ENCODE measurements at places on chromosomes 3 and 15.

GRCh38 chr15:56890038-56890437, 28.4 kb upstream of the TCF12 start:
- peaks cover 18% of the 10 kb centered on the region for H3K4me1 ChIP-seq
- H3K27me3 ChIP-seq = no peaks in the 10 kb centered on the region
- no peaks in the 10 kb centered on the region for H3K36me3 ChIP-seq

GRCh38 chr3:149717391-149718056, 34.8 kb downstream of the COMMD2 start:
- H3K4me3 ChIP-seq = no peak overlapping the region
- no peaks in the 10 kb centered on the region for H3K4me1 ChIP-seq
- H3K27ac ChIP-seq = no peak overlapping the region
- H3K27me3 ChIP-seq = peaks cover 2% of the 10 kb centered on the region
- peak; percentile 32 for DNase-seq
- peaks cover 6% of the 10 kb centered on the region for H3K36me3 ChIP-seq

GRCh38 chr3:175735866-175736265, 876.7 kb downstream of the NAALADL2 start:
- H3K4me3 ChIP-seq = no peak overlapping the region
- no peak overlapping the region for H3K27ac ChIP-seq
- no peaks in the 10 kb centered on the region for H3K4me1 ChIP-seq

DNA sequence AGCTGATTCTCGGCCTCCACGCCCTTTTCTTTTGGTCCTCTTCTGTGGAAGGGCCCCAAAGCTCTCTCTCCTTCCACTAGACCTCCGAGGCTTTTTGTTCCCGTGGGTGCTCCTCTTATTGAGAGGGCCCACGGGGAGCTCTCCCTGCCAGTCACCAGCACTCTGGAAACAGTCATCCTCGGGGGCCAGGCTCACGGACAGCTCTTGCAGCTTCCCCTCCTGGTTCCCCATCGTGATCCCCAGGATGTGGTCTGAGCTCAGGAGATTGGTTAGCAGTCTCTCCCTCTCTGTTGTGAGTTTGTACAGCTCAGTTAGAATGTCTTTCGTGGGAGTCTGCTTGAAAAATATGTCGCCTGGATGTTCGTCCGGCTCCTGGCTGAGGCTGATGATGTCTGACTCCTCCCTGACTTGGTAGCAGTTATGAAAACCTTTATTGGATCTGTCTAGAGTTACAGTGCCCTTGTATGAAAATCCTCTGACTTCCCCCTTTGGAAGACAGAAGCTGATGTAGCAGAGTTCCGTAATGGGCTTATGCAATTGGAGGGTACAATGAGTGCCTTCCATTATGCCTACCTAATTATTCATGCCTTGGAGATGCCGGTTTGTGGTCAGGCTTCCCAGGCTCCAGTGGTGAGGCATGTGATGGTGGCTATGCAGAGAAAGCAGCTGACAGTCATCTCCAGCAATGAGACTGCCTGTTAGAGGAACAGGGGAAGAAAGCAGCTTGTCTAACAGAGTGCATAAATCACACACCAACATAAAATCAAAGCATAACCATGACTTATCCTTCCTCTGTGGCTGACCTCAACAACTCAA, 40.0 kb downstream of the FMN1 start:
- H3K36me3 ChIP-seq = no peaks in the 10 kb centered on the region
- peaks cover 16% of the 10 kb centered on the region for H3K27me3 ChIP-seq
- no peak overlapping the region for H3K4me3 ChIP-seq
- H3K4me1 ChIP-seq = peaks cover 14% of the 10 kb centered on the region

DNA sequence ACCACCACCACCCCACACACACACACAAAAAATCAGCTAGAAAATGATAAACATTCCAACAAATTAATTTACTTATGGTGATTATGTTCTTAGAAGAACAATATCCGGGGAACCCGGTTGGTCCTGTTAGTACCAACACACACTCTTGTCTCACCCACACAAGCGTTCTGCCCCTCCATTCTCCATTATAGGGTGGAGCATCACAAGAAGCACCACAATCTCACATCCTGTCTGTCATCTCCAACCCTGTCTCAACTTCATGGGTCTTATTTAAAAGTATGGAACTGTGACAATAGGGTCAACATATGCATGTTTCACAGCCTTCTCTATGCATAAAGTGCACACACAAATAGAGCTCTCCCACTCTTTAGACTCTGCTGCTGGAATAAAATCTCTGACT, 5.6 kb downstream of the GSK3B start:
- H3K4me3 ChIP-seq = peak overlapping the region; percentile 8
- no peak for DNase-seq
- H3K36me3 ChIP-seq = no peaks in the 10 kb centered on the region
- H3K27ac ChIP-seq = peak overlapping the region; percentile 8

- peaks cover 21% of the 10 kb centered on the region for H3K4me1 ChIP-seq
- H3K36me3 ChIP-seq = no peaks in the 10 kb centered on the region
- no peak overlapping the region for H3K4me3 ChIP-seq
- no peaks in the 10 kb centered on the region for H3K27me3 ChIP-seq
These were observed 18.5 kb downstream of the ZNF609 start for GRCh38 chr15:64478863-64479262.

DNA sequence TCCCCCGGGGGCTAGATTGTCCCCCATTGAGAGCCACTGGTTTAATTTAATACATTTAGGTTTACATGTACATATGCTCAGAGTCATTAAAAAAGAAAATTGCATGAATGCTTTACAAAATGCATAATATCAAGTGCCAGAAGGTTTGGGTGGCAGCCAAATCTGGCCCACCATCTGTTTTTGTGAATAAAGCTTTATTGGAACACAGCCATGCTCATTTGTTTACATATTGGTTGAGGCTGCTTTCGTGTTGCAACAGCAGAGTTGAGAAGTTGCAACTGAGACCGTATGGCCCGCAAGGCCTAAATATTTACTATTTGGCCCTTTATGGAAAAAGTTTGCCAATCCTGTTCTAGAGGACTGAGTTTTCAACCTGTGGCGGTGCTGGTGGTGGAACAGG, 32.1 kb upstream of the RGMA start:
- no peak for DNase-seq
- H3K27ac ChIP-seq = no peak overlapping the region
- H3K4me3 ChIP-seq = no peak overlapping the region
- peaks cover 7% of the 10 kb centered on the region for H3K4me1 ChIP-seq
